ENCODE measurements at places on chromosomes 1 and 21.
A peak's percentile ranks its signal among the peaks of the same experiment; 100 is the strongest.

DNA sequence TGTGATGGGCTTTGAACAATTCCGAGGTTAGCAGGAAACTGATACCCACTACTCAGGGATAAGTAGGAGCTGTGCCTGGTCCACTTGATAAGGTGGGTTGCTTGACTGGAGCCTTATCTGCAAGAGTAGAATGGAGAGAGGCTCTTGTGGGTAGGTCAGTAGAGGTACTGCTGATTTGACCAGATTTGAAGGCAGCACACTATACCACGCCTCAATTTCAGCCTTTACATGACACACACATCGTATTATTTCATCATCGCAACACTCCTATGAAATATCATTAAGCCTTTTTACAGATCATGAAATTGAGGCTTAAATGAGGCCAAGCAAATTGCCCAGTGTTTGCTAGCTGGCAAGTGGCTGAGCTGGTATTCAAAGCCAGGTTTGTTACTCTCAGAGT is 69.6 kb downstream of the KCNJ15 start:
- no peak for DNase-seq

GRCh38 chr1:116311193-116311592 is 61.9 kb upstream of the ATP1A1 start:
- no peak for DNase-seq

DNA sequence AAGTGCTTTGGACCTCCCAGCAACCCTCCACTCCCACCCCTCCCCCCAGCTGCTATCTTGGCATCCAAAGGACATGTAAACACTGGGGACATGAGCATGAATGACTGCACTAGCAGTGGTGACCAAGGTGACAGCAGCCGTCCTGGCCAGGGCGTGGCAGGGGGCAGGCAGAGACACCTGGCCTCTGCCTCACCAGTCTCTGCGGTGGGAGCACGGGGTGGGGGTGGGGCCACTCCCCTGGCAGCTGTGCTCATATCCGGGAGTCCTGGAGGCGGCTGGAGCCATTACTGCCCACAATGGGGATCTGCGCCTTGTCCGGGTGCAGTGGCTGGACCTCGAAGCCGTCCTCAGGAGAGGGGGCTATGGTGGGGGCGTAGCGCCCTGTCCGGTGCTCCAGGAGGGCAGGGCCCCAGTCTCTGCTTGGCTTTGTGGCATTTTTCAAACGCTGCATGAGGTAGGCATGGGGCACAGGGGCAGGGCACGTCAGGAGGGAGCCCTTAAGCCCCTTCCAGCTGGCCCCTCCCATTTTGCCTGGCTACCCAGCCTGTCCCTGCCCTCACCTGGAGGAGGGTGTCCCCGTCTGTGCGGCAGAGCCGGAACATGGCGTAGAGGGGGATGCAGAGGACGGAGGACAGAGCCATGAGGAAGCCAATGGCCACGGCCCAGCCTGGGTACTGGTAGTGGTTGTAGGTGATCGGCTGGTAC is 6.0 kb downstream of the CCDC24 start:
- DNase-seq, result no peak

DNA sequence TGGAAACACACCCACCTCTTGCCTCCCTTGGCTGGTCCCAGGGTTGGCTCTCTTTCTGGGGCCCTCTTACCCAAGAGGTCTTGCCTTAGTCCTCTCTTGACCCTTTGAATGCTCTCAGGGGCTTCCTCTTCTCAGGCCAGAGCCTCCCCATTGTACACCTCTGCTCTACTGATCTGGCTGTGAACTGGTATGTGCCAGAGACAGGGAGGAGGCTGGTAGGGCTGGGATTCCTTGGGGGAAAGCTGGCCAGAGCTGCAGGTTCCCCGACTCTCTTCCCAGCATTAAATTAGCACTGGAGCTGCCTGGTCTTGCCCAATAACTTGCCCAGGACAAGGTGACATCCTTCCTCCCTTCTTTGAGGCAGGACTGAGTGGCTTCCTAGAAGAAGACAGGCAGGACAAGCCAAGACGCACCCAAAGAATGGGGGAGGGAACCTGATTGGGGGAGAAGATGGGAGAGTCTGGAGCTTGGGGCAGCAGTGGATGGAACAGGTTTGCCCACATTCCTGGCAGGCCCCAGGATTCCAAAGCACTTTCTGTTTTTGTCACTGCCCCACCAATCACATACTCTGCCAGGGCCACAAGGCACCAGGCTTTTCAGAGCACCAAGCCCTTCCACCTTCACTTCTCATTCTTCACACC is 37.2 kb upstream of the CITED4 start:
- no peak for DNase-seq

DNA sequence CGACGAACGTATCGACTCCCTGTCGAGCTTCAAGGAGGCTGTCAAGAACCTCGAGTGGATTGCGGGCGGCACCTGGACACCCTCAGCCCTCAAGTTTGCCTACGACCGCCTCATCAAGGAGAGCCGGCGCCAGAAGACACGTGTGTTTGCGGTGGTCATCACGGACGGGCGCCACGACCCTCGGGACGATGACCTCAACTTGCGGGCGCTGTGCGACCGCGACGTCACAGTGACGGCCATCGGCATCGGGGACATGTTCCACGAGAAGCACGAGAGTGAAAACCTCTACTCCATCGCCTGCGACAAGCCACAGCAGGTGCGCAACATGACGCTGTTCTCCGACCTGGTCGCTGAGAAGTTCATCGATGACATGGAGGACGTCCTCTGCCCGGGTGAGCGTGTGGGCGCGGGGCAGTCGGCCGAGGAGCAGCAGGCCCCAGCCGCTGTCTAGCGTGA is 28.0 kb downstream of the COL6A2 start:
- no peak for DNase-seq

- DNase-seq, result no peak
Observed at GRCh38 chr1:32480761-32481160, 15.9 kb downstream of the ZBTB8B start.

- no peak for DNase-seq
Observed at GRCh38 chr1:245225322-245226202, 70.8 kb downstream of the KIF26B start.

DNA sequence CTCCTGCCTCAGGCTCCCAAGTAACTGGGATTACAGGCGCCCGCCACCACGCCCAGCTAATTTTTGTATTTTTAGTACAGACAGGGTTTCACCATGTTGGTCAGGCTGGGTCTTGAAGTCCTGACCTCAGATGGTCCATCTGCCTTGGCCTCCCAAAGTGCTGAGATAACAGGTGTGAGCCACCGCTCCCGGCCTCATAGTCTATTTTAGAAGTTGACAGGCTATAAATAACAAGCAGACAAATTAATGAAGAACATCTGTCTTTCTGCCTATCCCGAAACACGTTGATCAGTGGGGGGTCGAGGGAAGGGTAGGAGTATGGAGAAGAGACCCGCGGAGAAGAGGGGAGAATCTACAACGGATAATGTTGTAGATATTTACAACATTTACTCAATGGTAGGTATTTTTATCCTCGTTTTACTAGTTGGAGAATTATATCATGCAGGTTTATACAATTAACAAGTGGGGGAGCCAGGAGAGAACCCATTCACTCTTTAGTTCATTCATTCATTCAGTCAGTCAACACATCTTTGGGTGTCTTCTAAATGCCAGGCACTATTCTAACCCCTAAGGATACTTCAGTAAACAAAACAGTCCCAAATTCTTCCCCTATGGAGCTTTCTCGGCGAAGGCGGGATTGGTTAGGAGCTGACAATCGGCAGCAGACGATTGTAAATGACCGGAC is 497 bp upstream of the IFNAR2 start:
- no peak for DNase-seq

DNA sequence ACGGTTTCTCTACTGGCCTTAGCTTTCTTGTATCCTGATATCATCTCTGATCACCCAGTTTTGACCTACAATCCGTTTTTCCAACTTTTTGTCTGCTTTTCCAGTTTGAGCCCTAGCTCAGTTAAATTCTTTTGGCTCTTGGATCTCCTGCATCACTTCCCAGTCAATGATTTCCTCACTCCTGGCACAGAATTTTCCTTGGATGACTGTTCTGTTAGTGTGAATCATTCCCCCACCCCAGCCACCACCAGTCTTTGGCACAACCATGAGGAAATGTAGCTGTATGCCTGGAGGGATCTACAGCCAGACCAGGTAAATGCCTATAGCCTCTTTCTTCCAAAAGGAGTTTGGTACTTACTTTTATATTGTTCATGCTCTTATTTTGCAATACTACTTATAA is 187.2 kb upstream of the PTGFR start:
- peak; percentile 88 for DNase-seq

GRCh38 chr1:25609921-25610320 is 6.7 kb upstream of the MAN1C1 start:
- no peak for DNase-seq

DNA sequence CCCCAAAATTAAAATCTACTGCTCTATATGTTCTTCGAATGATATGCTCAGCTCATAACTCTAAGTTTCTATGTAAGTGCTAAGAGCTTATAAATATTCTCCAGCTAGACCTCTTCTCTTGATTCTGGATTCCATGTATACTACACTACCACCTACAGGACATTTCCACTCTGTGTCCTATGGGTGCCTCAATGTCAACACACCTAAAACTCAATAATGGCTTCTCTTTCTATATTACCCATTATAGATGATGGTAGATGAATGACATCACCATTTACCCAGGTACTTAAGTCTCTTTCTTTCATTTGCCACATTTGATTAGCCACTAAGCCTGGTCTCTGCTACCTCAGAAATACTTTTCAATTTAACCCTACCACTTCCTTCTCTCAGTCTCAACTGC is 41.3 kb downstream of the TBX19 start:
- no peak for DNase-seq

DNA sequence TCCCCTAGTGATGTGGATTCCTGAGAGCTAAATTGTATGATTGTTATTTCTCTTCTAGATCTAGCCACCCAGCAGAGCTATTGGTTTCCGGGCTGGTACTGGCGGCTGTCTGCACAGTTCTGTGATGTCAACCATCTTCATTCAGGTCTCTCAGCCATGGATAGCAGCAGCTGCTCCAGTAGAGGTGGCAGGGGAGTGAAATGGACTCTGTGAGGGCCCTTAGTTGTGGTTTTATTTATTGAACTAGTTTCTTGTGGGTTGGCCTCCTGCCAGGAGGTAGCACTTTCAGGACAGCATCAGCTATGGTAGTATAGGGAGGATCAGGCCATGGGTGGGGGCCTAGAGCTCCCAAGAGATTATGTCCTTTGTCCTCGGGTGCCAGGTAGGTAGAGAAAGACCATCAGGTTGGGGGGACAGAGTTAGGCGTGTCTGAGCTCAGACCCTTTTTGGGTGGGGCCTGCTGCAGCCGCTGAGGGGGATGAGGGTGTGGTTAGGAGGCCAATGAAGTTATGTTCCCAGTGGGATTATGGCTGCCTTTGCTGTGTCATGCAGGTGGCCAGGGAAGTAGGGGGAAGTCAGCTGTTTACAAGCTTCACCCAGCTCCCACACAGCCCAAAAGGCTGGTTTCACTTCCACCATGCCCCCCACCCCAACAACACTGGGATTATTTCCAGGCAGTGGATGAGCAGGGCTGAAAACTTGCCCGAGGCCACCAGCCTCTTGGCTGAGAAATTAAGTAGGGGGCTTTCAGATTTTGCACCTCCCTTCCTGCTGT is 55.1 kb upstream of the RGS4 start:
- no peak for DNase-seq

GRCh38 chr1:54014009-54014629 is 3.9 kb downstream of the LDLRAD1 start:
- DNase-seq, result no peak

- peak; percentile 95 for DNase-seq
Observed at GRCh38 chr21:33976082-33977016, 60.7 kb upstream of the ATP5PO start.

GRCh38 chr1:206925106-206925736 is 3.5 kb upstream of the FCMR start:
- no peak for DNase-seq

DNA sequence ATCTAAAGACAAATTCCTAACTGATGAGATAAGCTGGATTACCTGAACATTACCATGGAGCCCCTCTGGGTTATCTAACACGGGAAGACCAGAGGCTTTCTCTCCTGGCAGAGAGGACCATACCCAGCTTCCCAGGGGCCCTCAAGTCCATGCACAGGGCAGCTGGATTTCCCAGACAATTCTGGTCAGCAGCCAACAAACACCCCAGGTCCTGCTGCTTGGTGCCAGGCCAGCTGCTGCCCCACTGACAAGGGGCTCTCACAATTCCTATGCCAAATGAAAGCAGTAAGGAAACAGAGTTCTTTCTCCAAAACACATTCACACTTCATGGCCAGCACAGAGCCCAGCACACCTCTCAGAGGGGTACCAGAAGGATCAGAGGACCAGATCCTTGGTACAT is 114.2 kb downstream of the HLCS start:
- DNase-seq, result no peak

DNA sequence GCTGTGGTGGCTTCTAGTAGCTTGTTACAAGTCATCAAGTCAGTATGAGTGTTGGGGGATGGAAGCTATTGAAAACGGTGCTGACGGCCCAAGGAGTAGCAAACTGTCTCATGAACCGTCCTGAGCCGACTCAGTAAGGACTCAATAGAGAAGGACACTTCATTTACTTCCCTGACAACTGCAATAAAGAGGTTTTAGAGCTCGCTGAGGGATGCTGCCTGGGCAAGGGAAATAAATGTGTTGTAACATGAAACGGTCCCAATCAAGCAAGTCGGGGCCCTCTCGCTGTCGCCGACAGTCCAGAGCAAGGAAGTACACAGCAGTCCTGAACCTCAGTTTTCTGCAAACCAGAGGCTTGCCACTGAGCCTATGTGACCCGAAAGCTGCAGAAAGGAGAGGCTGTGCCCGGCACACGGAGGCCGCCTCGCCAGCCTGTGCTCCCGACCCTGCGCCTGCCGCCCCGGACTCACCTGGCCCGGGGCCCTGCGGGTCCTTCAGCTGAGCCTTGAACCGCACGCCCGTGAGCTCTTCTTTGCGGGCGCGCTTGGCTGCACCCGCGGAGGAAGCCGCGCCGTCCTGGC is 423 bp downstream of the URB1 start:
- no peak for DNase-seq

GRCh38 chr1:31978843-31979400 is 34.7 kb upstream of the KHDRBS1 start:
- DNase-seq, result no peak

- DNase-seq, result no peak
Observed at GRCh38 chr1:24206083-24206464, 19.0 kb upstream of the IFNLR1 start.

- DNase-seq, result no peak
Observed at GRCh38 chr1:171736196-171736595, 5.7 kb downstream of the VAMP4 start.

DNA sequence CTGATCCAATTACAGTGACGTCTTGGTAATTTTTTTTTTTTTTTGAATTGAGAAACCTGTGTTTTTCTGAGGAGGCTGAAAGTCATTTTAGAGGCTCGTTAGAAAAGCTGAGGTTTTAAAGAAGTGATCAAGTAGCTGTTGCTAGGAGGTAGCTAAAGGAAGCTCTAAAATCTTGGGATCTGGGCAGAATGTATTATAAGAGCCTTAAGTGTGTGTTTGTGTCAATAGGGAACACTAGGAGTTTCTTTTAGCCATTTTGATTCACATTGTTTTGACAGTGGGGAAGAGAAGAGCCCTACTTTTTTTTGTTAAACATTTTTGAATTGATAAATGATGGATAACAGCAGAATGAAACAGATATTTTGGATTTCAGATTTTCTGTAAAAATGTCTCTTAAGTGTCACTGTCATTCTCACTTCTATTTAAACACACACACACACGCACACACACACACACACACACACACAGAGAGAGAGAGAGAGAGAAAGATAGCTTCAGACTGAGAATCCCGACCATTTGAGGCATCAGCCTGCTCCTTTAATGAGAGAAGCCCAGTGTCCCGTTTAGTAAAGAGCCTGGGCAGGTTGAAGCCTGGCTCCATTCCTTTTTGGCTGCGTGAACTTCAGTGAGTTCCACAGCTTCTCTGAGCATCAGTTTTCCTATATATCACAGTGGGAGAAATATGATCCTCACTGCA is 79.1 kb upstream of the GPR88 start:
- DNase-seq, result no peak

- no peak for DNase-seq
Observed at GRCh38 chr1:213330281-213330680, 279.2 kb downstream of the RPS6KC1 start.

Data from GM04503 (cell line).